ENCODE measurements at places on chromosomes 5 and 9.

DNA sequence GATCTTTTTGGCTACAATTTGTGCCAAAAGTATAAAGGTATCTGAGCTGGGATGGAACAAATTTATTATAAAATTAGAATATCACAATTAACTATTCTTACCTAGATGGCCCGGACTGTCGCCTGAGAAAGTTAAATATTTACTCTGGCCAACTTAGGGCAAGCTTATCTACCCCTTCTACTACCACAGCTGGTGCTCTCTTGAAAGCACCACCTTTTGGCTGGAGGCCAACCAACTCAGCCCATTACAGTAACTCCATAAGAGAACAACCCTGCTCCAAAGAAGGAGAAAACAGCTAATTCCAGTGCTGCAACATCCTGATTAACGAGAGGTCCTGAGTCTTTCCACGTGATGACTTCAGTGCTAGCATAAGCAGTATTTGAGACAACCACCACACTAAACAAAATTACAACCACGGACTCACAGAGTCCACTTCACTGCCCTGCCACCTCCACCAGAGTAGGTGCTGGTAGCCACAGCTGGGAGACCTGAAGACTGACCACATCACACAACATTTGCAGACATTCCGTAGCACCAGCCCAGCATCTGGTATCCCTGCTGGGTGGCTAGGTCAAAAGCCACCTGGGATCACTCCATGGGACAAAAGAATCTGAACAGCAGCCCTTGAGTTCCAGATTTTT, 43.2 kb downstream of the RGMB start:
- peak; percentile 52 for DNase-seq

- no peak for DNase-seq
Measured at GRCh38 chr5:124645396-124645795, 101.0 kb downstream of the ZNF608 start.

GRCh38 chr9:13001989-13002580, 227.3 kb downstream of the LURAP1L start:
- DNase-seq, result no peak

- DNase-seq, result no peak
Measured at GRCh38 chr5:134541736-134542376, 16.4 kb downstream of the JADE2 start.

DNA sequence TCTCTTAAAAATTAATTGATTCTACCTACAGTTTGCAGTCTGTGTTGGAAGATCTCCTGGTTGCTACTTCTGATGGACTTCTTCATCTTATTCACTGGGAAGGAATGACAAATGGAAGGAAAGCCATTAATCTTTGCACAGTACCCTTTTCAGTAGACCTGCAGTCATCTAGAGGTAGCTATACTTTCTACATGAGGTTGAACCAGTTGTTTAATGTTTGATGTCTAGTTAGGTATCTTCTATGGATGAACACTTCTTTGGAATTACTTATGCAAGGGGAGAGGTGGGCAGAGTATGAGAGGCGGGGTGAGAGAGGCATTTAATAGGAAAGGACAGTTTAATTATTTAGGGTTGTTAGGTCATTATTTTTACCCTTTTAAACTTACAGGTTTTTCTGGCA, 91.2 kb downstream of the RIC1 start:
- no peak for DNase-seq

GRCh38 chr5:74641735-74642542, 1.4 kb upstream of the ENC1 start:
- peak; percentile 49 for DNase-seq

GRCh38 chr5:158801893-158802292, 297.8 kb downstream of the EBF1 start:
- DNase-seq, result no peak

- no peak for DNase-seq
Measured at GRCh38 chr5:78576376-78576775, 72.2 kb downstream of the LHFPL2 start.

GRCh38 chr9:3137347-3137695, 293.4 kb upstream of the PUM3 start:
- no peak for DNase-seq

DNA sequence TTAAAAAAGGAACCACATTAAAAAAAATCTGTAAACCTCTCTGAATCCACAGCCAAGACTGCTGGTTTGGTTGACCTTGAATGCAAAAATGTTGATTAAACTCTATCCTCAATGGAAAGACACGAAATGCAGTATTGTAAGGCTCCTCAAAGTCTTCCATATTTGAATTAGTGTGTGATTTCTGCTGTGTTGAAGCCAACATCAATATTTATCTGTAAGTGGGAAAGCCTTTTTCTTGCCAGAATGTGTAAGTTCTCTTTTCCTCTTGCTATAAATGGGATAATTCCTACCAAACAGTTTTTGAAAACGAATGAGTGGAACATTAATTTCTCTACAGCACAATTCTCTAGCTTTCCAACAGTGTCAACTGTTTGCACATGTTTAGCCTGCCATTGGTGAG, 422.1 kb upstream of the TNC start:
- DNase-seq, result no peak

DNA sequence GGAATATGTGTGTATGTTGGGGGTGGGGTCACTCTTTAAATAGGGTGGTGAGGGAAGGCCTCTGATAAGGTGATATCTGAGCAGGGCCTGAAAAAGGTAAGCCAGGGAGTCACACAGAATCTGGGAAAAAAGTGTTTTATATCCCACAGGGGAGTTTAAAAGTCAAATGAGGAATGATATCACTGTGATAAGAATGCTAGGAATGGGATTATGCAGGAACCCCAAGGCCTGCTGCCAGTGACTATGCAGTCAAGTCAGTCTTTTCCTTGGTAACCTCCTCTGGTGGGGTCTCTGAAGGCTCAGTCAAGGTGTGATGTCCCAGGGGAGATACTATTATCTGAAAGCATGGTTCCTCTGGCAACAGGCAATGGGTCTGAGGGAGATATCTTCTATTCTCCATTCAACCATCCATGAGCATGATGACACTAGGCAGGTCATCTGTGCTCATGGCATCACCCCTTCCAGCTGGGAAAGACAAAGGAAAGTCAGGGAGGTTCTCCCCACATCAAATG, 53.5 kb downstream of the GRIA1 start:
- no peak for DNase-seq

- DNase-seq, result no peak
Measured at GRCh38 chr5:178359738-178360137, 127.1 kb upstream of the PHYKPL start.

- DNase-seq, result no peak
Measured at GRCh38 chr9:108386859-108387384, 468.9 kb downstream of the ACTL7B start.

- no peak for DNase-seq
Measured at GRCh38 chr5:137368651-137369050, 130.5 kb downstream of the SPOCK1 start.

- DNase-seq, result no peak
Measured at GRCh38 chr9:129355631-129356030, 177.6 kb upstream of the IER5L start.

- no peak for DNase-seq
Measured at GRCh38 chr9:72185561-72185960, 36.3 kb downstream of the GDA start.

DNA sequence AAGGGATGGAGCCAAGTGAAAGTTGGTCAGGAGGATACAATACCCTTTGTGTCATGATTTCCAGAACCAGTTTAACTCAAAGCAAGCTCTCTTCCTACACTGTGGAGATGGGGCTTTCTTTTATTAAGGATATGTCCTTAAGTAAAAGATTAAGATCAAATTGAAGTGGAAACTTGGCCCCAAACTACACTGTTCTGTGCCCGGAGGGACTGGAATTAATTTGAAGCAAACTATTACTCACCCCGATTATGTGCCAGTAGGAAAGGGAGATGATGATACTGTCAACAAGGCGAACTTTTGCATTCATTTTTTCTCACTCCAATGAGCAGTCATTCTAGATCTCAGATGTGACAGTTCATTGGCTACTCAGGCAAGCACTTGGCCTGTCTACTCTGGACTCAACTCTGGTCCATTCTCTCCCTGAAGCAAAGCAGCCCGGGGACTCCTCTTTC, 186.7 kb downstream of the NTRK2 start:
- no peak for DNase-seq

DNA sequence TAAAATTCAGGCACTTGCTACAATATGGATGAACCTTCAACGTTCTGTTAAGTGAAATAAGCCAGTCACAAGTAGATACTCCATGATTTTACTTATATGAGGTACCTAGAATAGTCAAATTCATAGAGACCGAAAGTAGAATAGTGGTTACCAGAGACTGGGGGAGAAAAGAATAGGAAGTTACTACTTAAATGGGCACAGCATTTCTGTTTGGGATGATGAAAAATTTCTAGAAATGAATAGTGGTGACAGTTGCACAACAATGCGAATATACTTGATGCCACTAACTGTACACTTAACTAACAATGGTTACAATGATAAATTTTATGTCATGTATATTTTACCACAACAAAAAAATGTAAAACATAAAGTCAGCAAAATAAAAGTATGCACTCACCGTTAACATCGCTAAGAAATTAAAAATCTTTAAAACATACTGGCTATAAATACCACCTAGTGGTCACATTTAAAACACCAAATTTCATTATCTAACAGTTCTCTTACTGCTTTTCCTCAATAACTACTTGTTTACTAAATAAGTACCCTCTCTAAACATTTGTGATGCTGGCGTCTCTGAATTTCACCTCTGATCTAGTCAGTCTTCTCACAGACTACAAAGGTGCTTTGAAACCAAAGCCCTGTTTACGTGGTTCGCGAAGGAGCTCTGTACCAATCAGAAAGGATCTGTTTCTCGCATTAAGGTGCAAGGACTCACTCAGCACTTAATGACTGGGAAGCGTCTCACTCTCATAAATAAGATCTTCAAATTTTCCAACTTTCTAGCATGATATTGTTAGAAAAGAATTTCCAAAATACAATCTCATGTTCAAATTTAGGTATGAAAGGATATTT, 22.7 kb downstream of the KIF3A start:
- DNase-seq, result no peak

DNA sequence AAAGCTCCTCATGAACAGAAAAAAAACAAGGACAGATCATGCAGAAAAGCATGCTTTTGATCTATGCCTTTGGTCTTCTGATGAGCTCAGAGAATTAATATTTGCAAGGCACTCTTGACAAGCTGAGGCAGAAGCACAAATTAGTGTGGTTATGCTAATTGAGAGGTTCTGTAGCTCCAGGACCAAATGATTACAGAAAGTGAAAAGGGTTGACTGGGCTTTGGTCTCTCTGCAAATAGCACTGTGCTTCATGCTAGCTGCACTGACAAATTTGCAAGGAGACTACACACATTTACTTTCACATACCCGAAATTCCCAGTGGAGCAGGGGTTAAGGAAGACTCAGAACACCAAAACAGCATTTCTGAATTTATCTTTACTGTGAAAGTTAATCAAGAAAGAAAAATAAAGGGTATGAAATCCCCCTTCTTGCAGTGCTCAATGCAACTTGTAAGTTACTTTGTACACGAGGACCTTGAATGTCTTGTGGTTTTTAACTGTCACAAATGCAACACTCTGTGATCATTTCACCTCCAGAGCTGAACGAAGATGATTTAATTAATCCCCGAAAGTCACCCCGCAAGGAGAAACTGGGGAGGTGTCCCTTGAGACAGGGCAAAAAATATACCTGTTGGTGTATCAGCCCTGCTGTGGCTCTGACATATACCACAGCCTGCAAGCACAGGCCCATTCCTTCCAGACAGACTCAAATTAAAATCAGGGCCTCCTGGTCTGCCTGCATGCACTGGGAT, 11.9 kb downstream of the RAPGEF1 start:
- DNase-seq, result no peak

GRCh38 chr5:132251220-132251725, 6.2 kb upstream of the PDLIM4 start:
- DNase-seq, result peak; percentile 14

DNA sequence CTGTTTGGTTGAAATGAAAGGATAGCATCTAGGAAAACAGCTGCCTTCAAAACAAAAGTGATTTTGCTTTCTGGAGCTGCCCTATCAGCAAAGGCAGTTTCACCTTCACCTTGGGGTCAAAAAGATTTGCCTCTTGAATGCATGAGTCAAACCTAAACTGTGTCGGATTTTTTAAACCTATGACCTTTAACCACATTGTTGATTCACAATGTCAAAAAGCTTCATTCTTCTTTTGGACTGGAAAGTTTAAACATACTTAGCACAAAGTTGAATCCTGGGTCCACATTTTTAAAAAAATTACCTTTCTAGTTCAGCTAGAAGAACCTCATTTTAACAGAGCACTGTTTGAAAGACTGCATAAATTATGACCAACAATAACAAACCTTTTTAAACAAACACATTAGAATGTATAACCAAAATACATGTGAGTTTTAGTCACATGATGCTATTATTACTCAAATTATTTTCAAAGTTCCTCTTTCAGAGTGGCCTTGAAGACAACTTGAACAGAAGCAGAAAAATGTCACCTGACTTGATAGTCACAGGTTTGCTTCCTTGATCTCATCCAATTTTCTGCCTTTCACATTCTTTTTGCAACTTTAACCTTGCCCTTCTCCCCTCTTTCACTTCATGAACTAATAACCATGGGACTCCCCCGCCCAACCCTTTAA, 109.7 kb upstream of the LHFPL2 start:
- no peak for DNase-seq

GRCh38 chr5:116510517-116510916, 64.1 kb downstream of the SEMA6A start:
- DNase-seq, result no peak

DNA sequence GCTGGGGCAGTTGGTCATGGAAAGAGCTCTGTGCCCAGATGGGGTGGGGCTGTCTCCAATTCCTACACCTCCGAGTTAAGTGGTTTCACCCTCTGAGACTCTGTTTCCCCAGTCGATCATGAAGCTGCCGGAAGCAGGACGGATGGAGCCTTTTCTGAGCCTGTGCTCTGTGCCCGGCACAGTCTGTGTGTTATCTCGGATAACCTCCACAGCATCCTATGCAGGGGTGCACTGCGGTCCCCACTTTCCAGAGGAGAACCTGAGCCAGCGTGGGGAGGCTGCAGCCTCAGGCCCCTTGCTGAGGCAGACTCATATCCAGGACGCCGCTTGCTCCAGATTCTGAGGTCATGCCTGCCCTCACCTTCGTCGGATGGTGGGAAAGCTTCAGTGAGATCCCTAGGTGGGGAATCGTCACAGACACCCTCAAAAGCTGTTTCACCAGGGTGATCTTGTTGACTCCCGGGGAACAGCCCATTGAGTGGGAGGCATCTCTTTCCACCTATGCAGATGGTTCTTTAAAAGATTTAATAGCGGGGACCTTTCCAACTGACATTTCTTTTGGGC, 6.9 kb upstream of the COL5A1 start:
- no peak for DNase-seq

- DNase-seq, result no peak
Measured at GRCh38 chr9:23567516-23568165, 258.4 kb downstream of the ELAVL2 start.

- DNase-seq, result peak; percentile 82
Measured at GRCh38 chr9:91734371-91734981, 215.6 kb downstream of the ROR2 start.

- DNase-seq, result no peak
Measured at GRCh38 chr9:120587328-120587727, 7.4 kb upstream of the CDK5RAP2 start.

GRCh38 chr5:78706825-78707224, 58.3 kb upstream of the LHFPL2 start:
- DNase-seq, result no peak
